ENCODE measurements at places on chromosomes 7 and 10.

DNA sequence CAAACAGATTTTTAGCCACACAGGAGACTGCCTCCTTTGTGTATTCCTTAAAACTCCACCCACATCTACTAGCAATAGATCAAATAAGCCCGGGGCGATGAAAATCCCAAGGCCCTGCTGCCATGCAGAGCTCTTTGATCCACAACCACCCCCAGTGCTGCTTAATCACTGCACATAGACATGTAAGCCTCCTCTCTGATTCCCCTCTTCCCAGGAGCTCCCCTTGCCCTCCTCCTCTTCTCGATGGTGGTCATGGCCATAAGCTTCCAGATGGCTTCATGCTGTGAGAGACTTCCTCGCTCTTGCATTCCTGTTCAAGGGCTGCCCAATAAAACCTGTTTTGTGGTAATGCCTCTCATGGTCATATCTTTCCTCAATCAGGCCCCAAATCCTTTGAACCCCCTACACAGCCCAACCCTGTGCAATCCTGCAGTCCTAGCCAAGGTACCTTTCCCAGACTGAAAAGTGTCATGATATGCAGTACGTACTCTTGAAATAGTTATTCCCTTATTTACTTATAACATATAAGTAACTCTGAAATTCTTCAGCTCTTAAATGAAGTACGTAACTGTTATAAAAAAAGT, 158.5 kb downstream of the CACNA2D1 start:
- DNase-seq, result no peak

DNA sequence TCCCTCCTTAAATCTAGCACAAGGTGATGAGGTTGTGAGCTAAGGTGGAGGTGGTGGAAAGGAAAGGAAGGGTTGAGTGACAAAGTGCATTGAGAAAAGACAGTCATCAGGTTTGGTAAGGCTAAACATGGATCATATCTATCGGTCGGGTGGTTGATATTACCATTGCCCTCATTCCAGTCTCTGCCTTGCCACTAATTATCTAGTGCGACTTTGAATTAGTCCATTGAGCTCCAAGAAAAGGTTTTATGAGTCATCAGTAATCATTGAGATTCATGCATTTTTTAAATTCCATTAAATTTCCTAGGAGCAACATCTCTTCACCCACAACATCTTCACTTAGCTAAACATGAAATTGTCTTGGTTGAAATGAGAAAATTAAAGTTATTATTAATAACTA, 68.9 kb upstream of the FRMD4A start:
- DNase-seq, result no peak

- no peak for DNase-seq
Measured at GRCh38 chr7:94149789-94150545, 145.8 kb upstream of the BET1 start.

DNA sequence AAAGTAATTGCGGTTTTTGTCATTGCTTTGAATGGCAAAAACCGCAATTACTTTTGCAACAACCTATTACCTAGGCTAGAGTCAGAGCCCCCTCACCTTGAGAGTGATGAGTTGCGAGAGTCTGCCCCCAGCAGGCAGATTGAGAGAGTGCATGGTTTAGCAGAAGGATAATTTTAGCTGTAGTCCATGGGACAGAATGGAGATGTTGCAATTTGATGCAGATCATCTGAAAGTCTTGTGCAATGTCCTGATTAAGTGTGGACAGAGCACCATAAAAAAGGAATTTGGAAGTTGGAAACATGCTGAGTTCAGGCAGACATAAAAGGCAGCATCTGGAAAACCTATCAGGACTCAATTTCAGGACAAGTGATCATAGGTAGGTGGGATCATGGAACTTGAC, 48.7 kb downstream of the GPR141 start:
- peak; percentile 27 for DNase-seq

DNA sequence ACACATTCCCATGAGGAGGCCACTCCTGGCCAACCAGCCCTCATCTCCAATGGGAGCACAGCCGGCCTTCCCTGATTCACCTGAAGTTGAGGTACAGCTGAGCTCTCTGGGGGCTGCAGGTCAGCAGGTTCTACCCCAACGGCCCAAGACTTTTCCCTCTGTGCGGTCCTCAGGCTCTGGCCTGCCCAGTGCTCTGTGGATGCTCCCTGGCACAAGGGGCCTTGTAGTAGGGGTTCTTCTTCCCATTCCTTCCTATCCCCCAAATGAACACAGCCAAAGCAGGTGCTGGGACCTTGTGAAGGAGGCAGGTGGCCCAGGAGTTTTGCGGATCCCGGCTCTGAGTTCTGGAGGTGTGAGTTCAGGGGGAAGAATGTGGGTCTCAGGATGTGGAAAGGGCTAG, 72.2 kb downstream of the PLXNA4 start:
- DNase-seq, result no peak

GRCh38 chr10:103893817-103894216, 24.2 kb downstream of the STN1 start:
- DNase-seq, result no peak

- no peak for DNase-seq
Measured at GRCh38 chr10:32105782-32106382, 49.7 kb upstream of the KIF5B start.

- no peak for DNase-seq
Measured at GRCh38 chr10:105793071-105793470, 1152.0 kb downstream of the SORCS3 start.

- DNase-seq, result peak; percentile 48
Measured at GRCh38 chr7:141072548-141073172, 1.2 kb upstream of the TMEM178B start.

DNA sequence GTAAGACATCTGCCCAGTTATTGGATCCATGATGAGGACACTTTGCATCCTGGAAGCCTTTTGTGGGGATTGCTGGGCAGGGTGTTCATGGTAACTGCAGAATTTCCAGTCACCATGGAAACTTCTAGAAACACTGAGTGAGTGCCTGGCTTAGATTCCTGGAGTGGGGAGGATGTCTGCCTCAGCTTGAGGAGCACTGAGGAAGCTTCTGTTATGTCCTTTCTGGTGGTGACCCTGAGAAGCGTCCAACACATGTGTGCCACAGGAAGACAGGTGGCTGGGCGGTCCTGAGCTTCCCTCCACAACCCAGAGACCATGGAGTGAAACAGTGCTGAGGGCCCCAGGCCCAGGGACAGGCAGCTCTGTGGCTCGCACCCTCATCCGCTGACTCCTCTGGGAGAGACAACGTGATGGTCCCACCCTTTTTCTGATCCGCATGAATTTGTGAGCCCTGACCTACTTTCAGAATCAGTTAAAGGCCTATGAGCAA, 191.8 kb upstream of the CXCL12 start:
- DNase-seq, result no peak

GRCh38 chr10:124998624-124999291, 56.8 kb downstream of the ZRANB1 start:
- no peak for DNase-seq

DNA sequence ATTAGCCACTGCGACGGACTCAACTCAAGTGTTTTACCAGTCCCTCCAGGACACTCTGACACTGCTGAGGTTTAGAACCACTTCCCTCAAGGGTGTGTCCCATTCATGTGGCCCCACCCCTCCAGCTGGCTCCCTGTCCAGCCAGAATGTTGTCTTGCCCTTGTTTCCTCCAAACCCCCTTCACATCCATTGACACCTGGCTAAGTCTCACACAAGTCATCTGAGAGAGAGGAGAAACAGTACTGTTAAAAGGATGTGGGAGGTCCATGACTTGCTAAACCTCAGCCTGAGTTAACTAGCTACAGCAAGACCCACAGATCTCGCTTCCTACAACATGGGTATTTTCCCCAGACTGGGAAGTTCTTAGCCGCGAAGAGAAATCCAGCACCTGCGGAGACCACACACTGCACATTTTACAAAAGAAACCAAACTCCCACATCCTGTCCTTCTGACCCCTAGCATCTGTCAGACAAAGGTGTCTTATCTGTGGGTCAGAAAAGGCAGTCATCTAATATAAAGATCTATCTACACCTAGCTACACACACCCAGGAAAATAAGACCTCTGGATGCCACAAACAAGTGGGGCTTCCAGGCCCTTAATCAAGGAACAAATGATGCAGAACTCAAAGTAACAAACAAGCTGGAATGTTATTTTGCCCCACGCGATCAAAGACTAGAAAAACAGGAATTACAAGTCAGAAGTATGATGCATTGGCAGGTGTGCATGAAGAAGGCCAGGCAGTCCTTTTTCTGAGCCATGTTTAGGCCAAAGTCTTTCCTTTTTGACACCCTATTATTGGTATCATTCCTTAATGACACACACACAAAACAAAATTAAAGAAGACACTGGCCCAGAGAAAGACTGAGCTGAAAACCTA, 13.9 kb downstream of the OSBPL3 start:
- DNase-seq, result no peak

DNA sequence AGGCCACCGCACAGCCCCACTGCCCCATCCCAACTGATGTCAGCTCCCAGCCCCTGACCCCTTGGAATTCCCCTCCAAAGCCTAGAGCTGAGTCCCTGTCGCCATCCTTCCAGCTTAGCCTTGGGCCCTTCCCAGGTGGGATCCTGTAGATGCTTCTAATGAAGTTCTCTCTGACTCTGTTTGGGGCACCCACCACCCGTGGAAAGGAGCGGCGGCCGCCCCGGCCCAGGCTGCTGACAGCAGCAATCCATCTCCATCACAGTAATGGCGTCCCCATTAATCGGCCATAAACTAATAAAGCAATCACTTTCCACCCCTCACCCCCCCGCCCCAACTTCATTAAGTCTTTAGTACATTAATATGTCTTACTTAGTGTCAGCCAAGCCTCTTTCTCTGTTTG, 25.6 kb downstream of the KAZALD1 start:
- no peak for DNase-seq

DNA sequence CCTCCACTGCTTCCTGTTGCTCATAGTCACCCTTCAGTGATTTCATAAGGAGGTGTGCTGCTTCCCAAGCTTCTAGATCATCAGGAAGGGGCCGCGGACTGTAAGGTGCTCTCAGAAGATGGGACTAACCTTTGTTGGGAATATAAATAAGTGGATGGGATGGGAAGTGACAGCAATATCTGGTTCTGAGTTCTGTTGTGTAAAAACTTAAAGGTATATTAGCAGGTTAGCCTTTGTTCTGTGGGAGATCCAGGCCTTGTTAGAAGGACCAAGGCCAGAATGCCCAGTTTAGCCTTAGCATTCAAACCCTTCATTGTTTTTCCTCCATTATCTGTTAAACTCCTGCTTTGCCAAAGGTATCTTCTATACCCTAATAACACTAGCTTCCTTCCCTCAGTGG, 12.4 kb downstream of the BUB3 start:
- no peak for DNase-seq

DNA sequence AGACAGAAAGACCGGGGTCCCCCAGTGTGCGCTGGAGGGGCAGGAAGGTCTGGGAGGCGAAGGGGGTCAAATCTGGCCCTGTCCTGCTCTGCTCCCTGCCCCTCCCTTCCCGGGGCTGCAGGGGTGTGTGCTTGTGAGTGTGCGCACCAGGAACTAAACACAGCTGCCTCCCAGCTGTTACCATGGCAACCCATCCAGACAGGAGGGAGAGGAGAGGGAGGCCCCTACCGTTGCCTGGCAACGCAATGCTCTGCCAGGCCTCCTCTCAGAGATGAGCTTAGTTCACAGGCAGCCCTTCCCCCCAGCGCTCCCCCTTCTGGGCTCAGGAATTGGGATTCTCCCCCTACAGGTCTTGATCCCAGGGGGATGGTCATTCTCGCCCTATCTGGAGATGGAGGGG, 6.1 kb downstream of the NYAP1 start:
- peak; percentile 98 for DNase-seq

- DNase-seq, result no peak
Measured at GRCh38 chr10:110174201-110174600, 33.2 kb upstream of the MXI1 start.

GRCh38 chr7:76327610-76328009, 25.1 kb downstream of the HSPB1 start:
- no peak for DNase-seq
